HFF-Myc (cell line): ENCODE measurements at places on chromosomes 7 and 10.

DNA sequence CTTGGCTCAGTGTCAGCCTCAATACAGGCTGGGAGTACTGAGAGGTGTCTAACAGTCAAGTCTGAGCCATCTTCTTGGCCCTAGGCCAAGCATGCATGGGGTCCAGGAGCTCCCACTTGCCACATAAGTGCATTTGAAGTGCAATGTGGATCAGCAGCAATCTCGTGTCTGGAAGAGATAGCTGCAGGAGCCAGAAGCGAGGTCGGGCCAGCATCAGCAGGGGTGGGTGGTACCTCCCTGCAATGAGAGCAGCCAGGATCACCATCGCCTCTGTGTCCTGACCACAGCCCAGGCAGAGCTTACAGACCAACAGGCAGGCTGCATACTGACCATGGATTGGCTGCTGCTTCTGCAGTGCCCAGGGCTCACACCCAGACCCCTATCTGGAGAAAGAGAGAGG, 83.0 kb upstream of the CXCL12 start:
- DNase-seq, result no peak

DNA sequence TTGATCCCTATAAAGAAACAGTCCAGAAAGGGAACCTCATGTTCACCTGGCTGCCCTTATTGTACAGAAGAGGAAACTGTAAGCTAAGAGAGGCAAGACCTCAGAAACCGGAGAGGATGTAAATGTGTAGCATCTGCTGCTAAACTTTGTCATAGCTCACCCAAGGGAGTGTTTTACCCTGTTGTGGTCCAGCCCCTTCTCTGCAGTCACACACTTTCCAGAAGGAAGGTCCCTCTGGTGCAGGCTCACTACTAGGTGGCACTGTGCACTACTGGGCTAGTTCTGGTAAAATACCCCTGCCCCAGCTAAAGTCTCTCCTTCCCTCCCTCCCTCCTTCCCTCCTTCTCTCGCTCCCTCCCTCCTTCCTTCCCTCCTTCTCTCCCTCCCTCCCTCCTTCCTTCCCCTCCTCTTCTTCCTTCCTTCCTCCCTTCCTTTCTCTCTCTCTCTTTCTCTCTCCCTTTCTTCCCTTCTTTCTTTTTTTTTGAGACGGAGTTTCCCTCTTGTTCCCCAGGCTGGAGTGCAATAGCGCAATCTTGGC, 42.5 kb upstream of the LCOR start:
- DNase-seq, result no peak

- no peak for DNase-seq
These were observed 68.3 kb downstream of the MLLT10 start for GRCh38 chr10:21602313-21602712.

GRCh38 chr7:156935250-156935649, 14.3 kb upstream of the NOM1 start:
- no peak for DNase-seq

DNA sequence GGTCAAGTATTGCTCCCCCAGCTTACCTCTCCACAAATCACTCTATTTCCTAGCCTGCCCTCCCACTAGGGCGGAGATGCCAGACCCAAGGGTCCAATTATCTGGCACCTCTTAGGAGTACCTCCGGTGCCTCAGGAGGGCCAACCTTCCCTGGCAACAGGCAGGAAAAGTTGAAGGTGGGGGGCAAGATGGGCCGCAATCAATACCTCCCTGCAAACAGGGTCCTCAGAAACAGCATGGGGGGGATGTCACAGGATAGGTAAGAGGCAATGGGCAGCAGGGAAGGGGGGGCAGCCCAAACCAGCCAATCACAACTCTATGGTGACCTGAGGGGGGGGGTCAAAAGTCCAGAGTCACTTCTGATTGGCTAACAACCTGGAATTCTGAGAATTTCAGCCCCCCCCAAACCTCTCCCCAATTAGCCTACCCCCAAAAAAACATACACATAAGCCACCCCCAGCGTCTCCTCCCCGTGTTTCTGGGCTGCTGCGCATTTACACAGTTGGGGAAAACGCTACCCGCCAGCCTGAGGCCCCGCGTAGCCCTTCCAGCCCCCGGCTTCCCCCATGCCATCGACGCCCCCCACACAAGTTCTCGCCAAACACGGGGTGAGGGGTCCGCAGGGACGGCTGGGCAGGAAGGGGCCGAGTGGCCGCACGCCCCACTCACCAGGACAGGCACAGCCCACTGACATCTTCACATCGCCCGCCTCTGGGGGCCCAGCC, 589 bp downstream of the LDB1 start:
- DNase-seq, result no peak

DNA sequence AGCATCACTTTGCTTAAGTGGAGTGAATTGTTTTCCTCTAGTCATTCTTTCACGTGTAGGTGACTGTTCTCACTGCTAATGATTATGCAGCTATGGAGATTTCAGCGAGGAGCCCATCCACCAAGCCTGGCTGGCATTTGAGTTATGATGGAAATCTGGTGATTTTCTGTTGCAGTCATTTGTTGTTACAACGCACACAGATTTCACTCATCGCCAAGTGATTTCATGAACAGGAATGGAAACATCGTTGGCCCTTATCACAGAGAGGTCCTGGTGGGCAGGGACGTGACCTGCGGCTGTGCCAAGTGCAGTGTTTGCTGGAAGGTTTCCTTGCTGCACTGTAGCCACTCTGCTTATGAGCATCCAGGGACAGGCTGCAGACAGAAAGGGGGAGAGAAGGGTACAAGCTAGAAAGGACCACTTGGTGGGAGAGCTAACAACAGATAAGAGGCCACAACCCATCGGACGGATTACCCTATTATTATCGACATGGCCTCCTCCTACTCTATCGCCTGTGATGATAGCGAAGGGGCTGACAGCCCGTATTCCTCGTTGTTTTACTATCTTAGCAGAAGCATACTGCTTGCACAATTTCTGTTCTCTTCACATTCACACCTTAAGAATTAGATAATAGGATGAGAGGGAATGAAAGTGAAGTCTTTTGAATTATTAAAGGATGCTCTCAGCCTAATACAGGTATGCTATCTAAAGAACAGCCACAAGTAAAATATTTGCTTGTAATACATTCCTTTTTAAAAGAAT, 99.0 kb upstream of the PITRM1 start:
- DNase-seq, result no peak

DNA sequence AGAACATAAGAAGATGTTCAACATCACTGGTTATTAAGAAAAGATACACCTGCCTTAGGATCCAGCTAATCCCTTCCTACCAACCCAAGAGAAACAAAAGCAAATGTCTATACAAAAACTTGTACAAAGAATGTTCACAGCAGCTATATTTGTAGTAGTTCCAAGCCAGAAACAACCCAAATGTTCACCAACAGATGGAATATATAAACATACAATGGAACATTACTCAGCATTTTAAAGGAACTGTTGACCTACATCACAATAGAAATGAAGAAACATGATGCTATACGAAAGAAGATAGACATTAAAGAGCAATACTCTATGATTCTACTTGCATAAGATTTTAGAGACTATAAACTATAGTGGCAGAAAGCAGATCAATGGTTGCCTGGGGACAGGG, 149.4 kb downstream of the ZNF438 start:
- no peak for DNase-seq

GRCh38 chr10:89887406-89887805, 186.0 kb downstream of the KIF20B start:
- DNase-seq, result no peak

DNA sequence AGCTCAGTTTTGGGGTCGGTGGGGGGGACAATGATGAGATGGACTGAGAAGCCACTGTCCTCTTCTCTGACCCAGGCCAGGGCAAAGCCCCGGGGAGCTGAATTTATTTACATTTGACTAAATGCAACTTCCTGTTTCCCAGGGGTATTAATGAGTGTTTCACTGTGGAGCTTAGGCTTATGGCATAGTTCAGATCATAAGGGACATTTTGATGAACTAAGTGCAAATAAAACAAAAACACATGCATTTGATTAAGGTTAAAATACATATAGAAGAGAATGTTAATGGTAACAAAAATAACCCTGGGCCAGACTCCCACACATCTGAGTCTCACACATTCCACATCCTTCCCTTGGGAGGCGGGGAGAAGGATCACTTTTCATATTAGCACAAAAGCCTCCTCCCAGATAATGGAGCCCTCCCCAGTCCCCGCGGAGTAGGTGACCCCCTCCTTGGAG, 320.6 kb downstream of the FRMD4A start:
- DNase-seq, result peak; percentile 80

- no peak for DNase-seq
These were observed 264.3 kb upstream of the RNF32 start for GRCh38 chr7:156376317-156376716.

GRCh38 chr7:154304740-154305700, 252.8 kb downstream of the DPP6 start:
- no peak for DNase-seq

DNA sequence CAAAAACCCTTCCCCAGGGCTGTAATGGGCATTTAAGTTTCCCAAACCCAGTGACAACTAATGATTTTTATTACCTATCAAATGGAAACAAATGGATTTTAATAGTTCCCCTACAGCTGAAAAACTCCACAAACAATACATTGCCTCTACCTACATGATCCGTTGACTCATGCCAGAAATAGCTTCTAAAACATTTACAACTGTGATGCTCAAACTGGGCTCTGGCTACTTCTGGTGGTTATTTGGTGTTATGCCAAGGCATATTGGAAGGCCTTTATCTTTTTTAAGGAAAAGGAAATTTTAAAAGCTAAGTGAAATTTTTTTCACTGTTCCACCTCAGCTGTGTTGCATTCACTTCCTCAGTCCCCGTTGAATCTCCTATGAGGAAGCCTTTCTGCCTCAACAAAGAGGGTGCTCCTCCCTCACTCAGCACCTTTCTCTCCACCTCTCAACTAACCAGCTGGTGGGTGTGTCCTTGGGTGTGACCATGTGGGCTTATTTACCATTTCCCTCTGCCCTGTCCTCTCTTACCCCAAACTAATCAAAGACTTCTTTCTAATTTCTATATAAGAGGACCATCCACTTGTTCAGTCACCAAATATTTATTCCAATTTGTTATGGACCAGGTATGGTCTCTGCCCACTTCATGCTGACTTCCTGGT, 82.9 kb downstream of the PRTFDC1 start:
- DNase-seq, result no peak

GRCh38 chr10:126068322-126068721, 172.0 kb downstream of the FANK1 start:
- no peak for DNase-seq

- DNase-seq, result no peak
These were observed 16.8 kb upstream of the ZNF467 start for GRCh38 chr7:149790146-149790548.

- DNase-seq, result no peak
These were observed 29.7 kb downstream of the IL15RA start for GRCh38 chr10:5947471-5948207.

DNA sequence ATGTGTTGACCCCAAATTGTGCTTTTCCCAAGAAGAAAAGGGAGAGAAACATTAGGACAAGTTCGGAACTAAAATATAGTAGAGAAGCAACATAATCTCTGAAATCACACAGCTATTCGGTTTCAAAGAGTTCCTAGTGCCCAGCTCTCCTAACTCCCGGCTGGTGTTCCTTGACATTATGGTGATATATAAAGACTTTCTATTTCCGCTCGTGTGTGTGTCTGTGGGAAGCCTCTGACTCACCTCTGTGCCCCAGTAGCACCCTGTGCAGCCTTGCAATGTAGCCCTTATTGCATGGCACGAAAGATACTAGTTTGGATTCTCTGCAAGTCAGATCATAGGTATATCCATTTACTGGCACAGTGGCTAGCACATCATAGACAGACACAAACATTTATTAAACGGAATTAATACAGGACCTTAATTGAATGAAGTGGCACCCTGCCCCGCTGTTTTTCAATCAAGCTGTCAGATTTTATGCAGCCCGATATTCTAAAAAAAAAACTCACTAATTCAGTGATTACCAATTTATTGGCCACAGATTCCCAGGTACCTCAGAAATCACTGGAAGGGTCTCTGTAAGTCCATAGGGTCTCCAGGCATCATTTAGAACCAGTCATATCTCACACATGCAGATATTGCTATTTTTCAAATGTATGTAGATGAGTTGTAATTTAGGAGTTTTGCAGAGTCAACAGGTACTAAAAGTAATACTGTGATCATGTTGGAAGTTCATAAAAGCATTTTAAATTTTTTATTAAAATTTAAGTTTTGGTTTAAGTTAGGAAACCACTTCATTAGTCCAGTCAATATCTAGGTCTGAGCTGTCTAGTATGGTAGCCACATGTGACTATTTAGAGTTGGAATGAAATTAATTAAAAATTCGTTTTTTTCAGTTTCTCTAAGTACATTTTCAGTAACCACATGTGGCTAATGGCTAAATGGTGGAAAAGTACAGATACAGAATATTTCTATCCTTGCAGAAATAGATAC, 43.3 kb downstream of the SFTPD start:
- DNase-seq, result no peak

- no peak for DNase-seq
These were observed 45.0 kb downstream of the PALD1 start for GRCh38 chr10:70523549-70523948.

- DNase-seq, result no peak
These were observed 30.5 kb downstream of the NPS start for GRCh38 chr10:127579640-127580039.
